Vein endothelial cell (primary cell): ENCODE measurements at places on chromosomes 13 and 19. TPM values are rescaled to one million over a fixed set of nuclear protein-coding genes. Genes with fewer than 3 reads are reported as not detected.

Gene ATP5F1D
- total RNA-seq, result 18.0 and 24.8 TPM in 2 replicates

Gene IZUMO2
- not detected in 2 replicates for total RNA-seq

Gene ZNF724
- total RNA-seq, result 8.8 and 9.6 TPM in 2 replicates

Gene OCEL1
- 3.5 and 4.6 TPM in 2 replicates for total RNA-seq

Gene ZNF180
- 10.5 and 11.4 TPM in 2 replicates for total RNA-seq

Gene OR7G1
- not detected in 2 replicates for total RNA-seq

Gene FFAR3
- total RNA-seq, result not detected in 2 replicates

Gene RASIP1
- 88.4 and 127 TPM in 2 replicates for total RNA-seq

Gene URI1
- 38.9 and 44.8 TPM in 2 replicates for total RNA-seq

Gene TMPRSS9
- not detected in 2 replicates for total RNA-seq

Gene IRF2BP1
- total RNA-seq, result 26.2 and 33.6 TPM in 2 replicates

Gene PSPN
- 0.98 and 1.2 TPM in 2 replicates for total RNA-seq

Gene NOTCH3
- 1.9 and 2.0 TPM in 2 replicates for total RNA-seq

Gene ZNF667
- 2.6 and 3.6 TPM in 2 replicates for total RNA-seq

Gene PCP2
- not detected in 2 replicates for total RNA-seq

Gene FFAR2
- total RNA-seq, result not detected in 2 replicates

Gene NOP53
- 67.4 and 97.0 TPM in 2 replicates for total RNA-seq
